H7 (cell line): ENCODE measurements at places on chromosomes 3 and 15. TPM values are rescaled to one million over a fixed set of nuclear protein-coding genes. Genes with fewer than 3 reads are reported as not detected.

Gene FBXO40
- under 0.01 TPM in 1 of 2 replicates, not detected in the other for total RNA-seq

Gene STRA6
- total RNA-seq: 10.3 and 10.8 TPM in 2 replicates

Gene UQCRC1
- 492 and 610 TPM in 2 replicates for total RNA-seq

Gene CAPN7
- 10.6 and 14.3 TPM in 2 replicates for total RNA-seq

Gene SLC12A1
- 0.14 and 0.26 TPM in 2 replicates for total RNA-seq

Gene KLF15
- total RNA-seq: 8.5 and 10.5 TPM in 2 replicates

Gene CMTM7
- total RNA-seq: 15.3 and 17.7 TPM in 2 replicates

Gene NUP210
- total RNA-seq: 40.1 and 50.3 TPM in 2 replicates

Gene NRROS
- total RNA-seq: 5.3 and 5.7 TPM in 2 replicates

Gene TGM4
- 0.11 TPM in 1 of 2 replicates, not detected in the other for total RNA-seq

Gene SUSD5
- 0.59 TPM in 2 replicates for total RNA-seq

Gene SERPINI2
- total RNA-seq: not detected in 2 replicates

Gene ITIH4
- 0.14 TPM in 1 of 2 replicates, not detected in the other for total RNA-seq

Gene TEX55
- total RNA-seq: not detected in 2 replicates

Gene SNX22
- total RNA-seq: 1.7 and 2.1 TPM in 2 replicates

Gene LYZL4
- total RNA-seq: not detected in 2 replicates

Gene LSAMP
- 0.37 and 2.6 TPM in 2 replicates for total RNA-seq
